CD8-positive, alpha-beta T cell (primary cell): ENCODE measurements at places on chromosomes 2 and 18. TPM values are rescaled to one million over a fixed set of nuclear protein-coding genes. Genes with fewer than 3 reads are reported as not detected.

SCYGR4 gene
- not detected for total RNA-seq

NLRC4 gene
- total RNA-seq = not detected

CELF4 gene
- not detected for total RNA-seq

EML6 gene
- total RNA-seq = 0.81 TPM

OBSL1 gene
- 0.35 TPM for total RNA-seq

CYP27C1 gene
- not detected for total RNA-seq
